ENCODE measurements at places on chromosomes 11 and 22. TPM values are rescaled to one million over a fixed set of nuclear protein-coding genes. Genes with fewer than 3 reads are reported as not detected.

The SCGB1C1 gene
- not detected for total RNA-seq

DNA sequence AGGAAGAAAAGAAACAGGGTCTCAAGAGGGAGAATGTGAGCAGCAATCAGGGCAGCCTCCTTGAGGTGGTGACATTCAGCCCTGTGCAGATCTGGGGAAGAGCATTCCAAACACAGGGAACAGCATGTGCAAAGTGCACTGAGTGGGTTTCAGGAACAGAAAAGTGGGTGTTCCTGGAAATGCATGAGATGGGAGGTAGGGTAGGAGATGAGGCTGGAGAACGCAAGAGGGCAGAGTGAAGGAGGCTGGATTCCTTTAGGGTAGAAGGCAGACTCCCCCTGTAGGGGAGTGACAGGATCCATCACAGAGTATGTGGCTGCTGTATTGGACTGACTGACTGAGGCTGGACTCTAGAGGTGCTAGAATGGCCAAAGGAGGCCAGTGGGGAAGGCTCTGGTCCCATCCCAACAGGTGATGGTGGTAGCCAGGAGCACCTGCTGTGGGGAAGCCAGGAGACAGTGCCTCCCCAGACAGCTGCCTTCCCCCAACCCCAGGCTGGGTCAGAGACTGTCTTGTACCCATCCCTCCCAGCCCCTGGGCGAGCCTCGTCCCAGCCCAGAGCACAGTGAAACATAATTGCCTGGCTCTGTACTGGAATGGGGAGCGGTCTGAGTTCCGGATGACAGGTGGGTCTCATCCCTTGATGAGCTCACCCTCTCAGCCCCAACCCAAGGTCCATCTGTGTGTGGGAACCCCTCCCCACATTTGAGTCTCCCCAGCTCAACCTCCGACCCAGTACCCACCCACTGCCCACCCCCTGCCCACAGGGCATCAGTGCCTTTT is 419.4 kb downstream of the MN1 start:
- DNase-seq, result no peak

DNA sequence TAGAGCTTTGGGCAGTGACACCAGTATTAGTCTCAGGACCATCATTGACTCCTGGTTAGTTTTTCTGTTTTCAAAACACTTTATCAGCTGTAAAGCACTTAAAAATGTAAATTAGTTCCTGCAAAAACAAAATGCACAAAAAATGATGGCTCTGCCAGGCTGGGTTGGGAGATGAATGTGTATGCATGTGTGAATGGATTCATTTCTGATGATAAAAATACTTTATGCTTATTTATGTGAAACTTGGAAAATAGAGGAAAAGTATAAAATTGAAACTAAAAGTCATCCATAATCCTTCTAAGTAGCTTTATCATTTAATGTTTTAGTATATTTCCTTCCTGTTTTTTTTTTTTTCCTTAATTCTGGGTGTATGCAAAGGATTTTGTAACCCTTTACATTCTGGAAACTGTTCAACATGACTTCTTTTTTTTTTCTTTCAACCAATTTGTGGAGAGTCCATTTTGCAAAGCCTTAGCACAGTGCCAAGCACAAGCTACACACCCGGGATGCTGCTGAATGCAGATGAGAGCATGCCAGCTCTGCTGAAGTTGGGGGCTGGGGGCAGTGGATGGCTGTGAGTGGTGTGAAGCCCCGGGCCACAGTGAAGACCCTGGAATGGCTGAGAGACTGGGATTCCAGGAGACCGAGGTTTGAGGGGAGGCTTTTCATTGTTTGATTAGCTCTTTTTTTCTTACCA is 37.6 kb downstream of the PTPRJ start:
- DNase-seq, result no peak

DNA sequence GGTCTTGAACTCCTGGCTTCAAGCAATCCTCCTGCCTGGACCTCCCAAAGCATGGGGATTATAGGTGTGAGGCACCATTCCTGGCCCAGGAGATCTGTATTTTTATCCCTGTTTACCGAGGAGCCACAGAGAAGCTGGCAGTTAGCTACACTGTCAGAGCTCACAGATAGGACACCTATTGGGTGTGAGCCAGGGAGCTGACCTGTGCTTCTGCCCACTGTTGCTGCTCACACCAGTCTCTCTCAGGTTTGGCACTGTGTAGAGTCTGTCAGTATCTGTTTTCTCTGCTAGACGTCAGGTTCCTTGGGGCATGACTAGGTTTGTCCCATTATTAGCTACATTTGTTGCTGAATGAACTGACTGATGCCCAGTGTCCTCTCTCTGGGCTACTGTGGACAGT is 17.5 kb downstream of the PPP6R2 start:
- DNase-seq, result no peak

The POU2AF3 gene
- not detected for total RNA-seq

DNA sequence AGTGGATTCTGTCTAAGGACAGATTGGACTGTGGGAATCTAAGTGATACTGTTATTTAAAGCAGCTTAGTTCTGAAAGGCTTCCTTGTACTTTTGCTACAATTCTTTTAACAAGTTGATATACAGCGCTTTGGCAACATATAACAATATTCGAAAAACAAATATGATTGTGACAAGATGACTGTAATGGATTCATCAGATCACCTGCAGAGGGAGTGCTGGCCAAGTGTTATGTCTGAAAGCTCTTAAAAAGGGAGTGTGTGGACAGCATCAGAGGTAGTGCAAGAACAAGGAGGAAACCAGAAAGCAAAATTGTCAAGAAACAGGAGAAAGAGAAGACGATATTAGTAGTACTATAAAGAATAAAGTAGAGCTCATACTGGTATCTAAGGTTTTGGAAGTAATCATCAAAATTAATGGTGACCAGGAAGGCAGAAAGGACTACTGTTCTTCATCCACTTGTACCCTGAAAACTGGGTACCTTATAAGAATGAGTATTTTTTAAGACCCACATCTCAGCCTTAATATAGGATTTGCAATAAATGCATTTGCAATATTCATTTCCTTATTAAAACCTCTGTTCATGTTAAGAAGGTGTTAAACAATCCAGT is 1112.0 kb upstream of the CCDC90B start:
- no peak for DNase-seq

- no peak for DNase-seq
Measured at GRCh38 chr11:102957953-102958352, 2.4 kb upstream of the MMP13 start.

The CBLIF gene
- total RNA-seq, result not detected

DNA sequence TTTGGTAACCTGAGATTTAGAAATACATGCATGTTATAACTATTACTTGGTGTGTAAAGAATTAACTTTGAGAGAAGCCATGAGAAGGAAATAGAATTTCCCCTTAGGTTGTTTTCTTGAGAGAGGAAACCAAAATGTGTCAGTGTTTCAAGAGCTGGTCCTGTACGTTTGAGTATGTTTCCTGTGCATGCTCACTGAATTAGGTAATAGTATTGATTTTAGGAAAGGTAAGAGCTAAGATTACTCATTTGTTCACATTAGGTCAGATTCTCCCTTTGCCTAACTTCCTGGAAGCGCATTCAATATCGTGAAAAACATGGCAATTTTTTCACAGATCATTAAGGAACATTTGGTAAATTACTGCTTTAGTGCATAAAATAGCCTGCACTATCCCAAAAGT is 49.3 kb upstream of the RDX start:
- DNase-seq, result no peak

GRCh38 chr22:25105817-25106650 is 93.6 kb upstream of the CRYBB3 start:
- no peak for DNase-seq

The LAYN gene
- 8.7 TPM for total RNA-seq

The UCP2 gene
- 3.1 TPM for total RNA-seq

GRCh38 chr11:104879514-104880190 is 18.6 kb downstream of the CASP12 start:
- DNase-seq, result no peak

Data from umbilical cord (tissue), 2 donors.